Hematopoietic multipotent progenitor cell treated with erythropoietin and hydrocortisone succinate and interleukin-3 and kit ligand, for 15 days (in vitro differentiated cells): ENCODE measurements at places on chromosomes 7 and 10.

DNA sequence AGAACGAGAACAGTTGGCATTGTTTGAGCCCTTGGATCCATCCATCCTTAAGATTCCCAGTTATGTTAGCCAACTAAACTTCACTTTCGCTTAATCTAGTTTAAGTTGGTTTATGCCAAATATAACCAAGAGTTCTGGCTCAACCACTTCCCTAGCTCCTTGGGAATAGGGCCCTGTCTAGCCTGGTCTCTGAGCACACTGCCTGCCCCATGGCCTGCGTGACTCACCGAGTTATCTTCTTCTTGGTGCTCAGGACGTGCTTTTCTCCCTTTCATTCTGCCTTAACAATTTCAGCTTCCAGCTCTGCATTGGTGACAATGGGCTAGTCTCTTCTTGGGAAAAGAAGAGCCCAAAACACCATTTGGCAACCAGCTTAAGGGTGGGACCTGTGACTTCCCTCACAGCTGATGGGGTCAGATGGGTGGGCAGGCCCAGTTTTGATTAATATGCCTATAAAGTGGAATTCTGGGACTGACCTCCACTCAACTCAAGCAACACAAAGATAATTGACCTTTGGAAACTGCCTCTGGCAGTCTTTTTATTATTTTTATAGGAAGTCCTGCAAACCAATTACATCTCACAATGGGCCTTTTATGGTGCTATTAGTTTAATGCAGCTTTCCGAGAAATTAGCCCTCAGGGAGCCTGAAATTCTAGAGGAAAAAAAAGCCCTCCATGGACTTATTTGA is 126.4 kb downstream of the CFAP58 start:
- DNase-seq = no peak

DNA sequence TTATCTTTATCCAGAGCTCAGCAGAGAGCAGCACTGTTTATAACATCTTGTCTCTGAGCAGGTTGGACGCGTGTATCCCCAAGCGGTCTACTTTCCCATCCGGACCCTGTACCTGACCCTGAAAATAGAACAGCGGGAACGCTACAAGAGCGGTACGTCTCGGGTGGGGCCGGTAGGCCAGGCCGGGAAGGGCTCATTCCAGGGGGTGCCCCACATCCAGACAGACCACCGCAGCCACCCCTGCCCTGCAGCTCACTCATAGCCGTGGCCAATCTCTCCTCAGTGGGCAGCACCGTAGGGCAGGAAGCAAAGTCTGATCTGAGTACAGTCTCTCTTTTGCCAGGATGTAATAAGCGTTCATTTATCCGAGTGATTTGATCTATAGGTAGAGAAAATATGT is 113.7 kb downstream of the TRRAP start:
- no peak for DNase-seq

DNA sequence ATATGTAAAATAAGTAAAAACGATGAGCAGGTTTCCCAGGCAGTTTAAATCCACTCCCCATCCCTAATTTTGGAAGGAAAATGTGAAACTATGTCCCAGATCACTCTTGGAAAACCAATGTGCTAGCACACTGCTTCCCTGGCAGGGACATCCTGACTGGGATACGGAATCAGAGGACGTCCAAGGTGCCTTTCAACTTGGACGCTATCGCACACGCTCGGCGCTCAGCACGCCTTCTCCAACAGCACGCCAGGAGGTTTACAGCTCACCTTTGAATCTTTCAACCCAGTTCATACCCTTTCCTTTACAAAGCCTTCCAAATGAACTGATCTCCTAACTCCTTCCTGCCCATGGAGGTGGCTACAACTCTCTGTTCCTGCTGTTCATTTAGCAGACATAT is 47.1 kb downstream of the BEND7 start:
- DNase-seq = no peak

DNA sequence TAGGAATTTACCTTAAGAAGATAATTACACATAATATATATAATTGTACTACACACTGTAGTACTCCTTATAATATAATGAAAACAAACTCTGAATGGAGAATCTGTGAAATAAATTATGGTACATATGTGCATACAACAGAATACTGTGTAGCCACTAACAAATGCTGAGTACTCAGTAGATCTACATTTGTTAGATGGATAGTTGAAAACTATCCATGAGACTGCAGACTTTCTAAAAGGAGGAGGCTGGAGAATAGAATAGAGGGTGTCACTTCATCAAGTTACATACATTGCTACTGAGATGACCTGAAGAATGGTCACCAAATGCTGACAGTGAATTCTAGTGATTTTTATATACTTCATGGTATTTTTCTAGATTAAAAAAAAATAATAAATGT is 68.7 kb upstream of the OGDHL start:
- DNase-seq = no peak

DNA sequence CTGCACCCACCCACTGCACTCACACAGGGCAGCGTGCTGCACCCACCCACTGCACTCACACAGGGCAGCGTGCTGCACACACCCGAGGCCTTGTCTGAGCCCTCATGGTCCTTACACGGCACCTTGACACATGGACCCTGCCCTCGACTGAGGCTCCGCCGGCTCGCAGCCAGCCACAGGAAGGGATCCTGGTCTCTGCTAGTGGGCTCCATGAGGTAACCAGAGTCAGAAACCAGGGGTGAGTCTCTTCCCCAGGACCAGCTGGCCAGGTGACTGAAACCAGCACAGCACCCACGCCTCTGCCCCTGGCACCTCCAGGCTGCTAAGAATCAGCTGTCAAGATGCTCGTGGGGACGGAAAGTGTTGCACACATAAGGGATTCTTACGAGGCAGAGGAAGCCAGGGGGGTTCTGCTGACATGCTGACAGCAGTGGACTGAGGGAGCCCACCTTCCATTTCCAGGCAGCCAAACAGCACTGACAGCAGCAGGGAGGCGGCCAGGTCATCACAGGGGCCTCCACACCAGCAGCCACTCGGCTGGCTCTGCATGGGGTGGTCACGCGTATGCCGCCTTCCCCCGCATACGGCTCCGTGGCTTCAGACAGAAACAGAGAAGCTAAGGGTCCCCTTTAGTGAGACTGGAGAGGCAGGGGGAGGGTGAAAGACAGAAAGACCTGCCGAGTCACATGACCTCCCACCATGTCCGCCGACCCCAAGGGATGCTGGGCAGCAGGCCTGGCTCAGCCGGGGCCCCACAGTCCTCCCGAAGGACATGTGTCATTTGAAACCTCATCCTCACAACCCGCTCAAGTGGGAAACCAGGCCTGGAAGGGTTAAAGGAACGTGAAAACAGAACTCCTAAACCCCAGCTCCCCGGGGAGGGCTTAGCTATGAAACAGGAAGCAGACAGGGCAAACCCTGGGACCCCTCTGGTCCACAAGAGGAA is 34.2 kb downstream of the GPER1 start:
- no peak for DNase-seq

GRCh38 chr10:58795560-58795959 is 282.9 kb downstream of the BICC1 start:
- DNase-seq = no peak

DNA sequence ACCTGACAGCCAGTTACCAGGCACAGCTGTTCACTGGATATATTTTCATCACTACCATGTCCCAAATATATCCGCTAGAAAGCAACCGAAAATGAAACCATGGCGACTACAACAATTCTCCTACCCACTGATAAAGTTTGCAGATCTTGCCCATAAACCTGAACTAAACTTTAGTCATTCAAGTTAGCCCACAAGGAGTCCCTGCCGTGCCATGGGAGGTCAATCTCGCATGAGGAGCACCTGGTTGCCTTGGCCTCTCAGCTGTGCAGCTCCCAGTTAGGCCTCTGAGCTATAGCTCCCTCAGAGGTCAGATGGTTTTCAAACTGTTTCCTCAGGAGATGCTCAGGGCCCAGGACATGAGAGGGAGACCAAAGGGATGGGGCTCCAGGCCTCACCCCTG is 211.1 kb upstream of the RNF32 start:
- no peak for DNase-seq

DNA sequence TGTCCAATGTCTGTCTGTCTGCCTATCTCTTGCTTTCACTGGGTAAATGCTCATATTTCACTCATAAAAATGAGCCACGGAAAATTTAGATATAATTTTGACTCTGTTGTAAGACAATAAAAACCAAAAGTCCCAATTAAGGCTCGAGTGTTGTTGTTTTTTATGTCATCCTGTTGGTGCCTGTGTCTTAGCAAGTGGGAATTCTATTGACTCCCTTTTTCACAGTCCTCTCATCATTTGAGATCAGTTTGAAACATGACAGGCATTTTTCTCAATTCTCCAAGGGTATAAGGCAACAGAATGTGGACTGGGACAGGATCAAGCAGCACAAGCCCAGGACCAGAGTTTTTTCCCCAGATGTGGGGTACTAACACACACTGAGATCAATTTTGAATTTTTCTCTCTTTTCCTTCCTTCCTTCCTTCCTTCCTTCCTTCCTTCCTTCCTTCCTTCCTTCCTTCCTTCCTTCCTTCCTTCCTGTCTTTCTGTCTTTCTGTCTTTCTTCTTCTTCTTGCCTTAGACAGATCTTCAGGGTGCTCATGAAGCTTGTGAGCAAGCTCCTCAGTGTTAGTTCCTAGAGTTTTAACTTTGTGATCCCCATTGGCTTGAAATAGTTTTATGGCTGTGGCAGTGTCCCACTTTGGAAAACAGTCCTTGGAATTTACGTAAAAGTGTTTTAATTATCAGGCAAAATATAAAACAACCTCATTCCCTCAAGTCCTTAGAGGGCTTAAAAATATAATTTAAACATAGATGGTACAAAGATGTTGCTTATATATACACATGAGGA is 3.2 kb upstream of the NEUROD6 start:
- no peak for DNase-seq

- no peak for DNase-seq
Measured at GRCh38 chr7:37216923-37217322, 231.7 kb downstream of the ELMO1 start.

DNA sequence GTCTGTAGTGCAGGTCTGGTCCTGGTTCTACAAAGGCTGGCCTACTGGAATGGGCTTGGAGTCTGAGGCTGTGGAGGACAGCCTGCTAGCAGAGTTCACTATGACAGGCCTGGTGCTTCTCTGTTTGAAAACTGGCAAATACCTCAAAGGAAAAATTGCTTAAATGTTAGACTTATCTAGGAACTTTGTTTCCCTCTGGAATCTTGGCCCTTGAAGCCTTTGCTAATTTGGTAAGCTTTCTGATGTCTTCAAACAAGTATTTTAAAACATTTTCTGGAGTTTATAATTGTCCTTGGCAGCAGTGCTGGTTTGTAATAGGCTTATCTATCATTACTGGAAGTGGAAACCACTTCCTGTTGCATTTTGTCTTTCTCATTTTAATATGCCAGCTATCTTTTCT is 139.7 kb downstream of the TMEM26 start:
- DNase-seq = no peak

- no peak for DNase-seq
Measured at GRCh38 chr7:84230491-84230890, 35.9 kb upstream of the SEMA3A start.

GRCh38 chr10:78457804-78458482 is 424.3 kb downstream of the RPS24 start:
- DNase-seq = no peak

DNA sequence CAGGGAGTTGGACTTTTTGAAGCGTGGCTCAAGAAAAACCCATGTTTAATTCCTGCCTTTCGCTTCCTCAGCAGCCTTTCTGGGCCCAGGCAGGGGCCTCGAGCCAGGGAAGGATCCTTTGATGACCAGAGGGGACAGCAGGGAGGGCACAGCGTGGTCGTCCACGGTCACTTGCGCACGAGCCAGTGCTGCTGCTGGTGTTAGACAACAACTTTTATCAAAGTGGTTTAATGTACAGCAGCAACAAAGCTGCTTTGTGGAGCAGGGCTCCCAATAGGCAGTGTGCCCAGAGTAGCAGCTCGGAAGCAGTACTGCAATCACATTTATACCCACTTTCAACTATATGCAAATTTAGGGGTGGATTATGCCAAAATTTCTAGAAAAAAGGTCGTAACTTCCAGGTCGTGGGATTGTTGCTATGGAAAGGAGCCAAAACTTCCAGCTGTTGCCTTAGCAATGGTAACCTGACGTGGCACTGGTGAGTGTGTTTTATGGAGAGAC is 6.1 kb downstream of the GIMAP1 start:
- DNase-seq = no peak

DNA sequence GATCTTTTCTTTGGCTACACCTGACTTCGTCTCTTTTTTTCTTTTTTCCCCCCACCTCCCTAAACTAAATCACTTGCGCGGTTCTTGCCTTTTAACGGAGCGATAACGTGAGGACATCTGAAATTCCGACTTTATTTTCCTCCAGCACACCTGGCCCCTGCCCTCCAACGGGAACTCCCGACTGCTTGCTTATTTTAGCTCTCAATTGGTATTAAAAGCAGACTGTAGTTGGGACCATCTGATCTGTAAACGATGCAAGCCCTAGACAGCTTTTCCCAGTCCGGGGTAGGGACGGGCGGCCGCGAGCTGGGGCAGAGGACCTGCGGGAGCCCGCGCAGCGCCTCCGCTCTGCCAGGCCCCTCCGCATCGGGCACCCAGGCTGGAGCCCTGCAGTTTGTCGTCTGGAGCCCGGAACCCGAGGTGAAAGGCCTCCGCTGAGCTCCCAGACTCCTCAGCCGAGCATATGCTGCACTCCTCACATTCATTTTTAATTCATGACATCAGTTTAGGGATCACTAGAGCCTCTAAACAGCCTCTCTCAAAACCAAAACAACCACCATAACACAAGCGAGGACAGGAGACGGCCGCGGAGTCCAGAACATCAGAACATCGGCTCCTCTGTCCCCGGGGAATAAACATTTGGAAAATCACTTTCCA is 10.0 kb upstream of the EMX2 start:
- DNase-seq = no peak

GRCh38 chr10:132589015-132589414 is 51.4 kb downstream of the INPP5A start:
- DNase-seq = no peak

GRCh38 chr7:71770269-71770907 is 638.4 kb downstream of the GALNT17 start:
- no peak for DNase-seq

GRCh38 chr7:37429435-37429791 is 19.3 kb downstream of the ELMO1 start:
- DNase-seq = no peak

DNA sequence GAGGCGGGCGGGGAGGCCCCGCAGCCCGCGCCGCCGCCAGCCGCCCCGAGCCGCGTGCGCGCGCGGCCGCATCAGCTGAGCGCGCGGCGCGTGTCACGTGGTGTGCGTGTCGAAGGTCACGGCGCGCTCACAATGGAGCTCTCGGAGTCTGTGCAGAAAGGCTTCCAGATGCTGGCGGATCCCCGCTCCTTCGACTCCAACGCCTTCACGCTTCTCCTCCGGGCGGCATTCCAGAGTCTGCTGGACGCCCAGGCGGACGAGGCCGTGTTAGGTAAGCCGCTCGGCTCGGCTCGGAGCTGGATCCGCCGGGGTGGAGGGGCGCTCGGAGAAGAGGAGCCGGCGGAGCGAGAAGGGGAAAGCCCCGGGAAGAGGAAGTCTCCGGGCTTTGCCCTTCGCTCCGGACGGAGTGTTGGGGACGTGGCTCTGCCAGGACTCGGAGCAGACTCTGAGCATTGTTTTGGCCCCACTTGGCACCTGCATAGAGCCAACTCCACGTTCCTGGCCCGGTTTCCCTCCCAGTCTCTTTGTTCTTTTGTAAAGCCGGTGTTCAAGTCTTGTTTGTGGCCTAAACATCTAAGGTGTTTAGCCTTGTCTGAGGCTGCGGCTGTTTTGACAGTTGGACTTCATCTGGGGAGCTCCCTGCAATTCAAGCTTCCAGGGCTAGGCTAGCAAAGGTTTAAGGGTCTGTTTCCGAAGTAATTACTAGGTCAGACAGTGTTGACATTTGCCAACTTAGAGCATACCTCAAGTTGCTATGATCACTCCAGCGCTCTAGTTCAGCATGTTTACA is at the start of gene COMMD3:
TSS of gene COMMD3 (plus strand) at position 103 of the 790 bp plus-strand sequence. CDS start at position 133, 30 bp downstream.
- peak; percentile 87 for DNase-seq
